ENCODE measurements at places on chromosomes 6 and 20.
A peak's percentile ranks its signal among the peaks of the same experiment; 100 is the strongest.

DNA sequence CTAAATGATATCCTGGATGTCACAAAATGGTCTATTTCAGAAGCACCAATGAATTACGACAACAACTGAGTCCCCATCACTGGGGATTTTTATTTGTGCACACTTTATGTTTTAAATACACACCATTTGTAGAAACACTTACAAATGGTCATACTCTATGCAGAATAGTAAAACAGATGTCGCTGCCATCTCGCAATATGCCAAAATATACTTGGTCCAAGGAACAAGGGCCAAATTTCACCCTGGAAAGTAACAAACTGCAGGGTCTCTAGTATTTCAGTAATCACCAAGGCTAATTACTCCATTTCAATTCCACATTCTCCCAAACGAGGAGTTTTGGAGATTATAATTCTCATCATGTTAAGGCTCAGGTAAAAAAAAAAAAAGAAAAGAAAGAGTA lies 215.2 kb downstream of the LMBRD1 start:
- DNase-seq = no peak

DNA sequence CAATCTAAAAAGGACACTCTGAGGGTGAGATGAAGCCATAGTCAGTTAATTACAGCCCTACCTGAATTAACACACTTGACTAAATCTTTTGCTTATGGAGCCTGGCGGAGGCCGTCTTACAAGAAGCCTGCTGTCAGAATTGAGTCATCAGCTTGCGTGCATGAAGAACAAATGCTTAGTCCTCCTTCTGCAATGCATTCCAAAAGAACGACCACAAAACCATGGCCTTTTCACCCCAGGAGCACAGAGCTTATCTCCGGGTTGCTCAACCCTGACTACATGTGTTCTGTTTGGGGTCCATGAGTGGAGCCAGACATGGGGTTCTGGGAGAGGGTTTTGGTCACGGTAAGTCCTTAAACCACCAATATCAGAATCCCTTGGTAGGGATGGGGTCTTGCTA lies 318.1 kb downstream of the CLIC5 start:
- DNase-seq = no peak

DNA sequence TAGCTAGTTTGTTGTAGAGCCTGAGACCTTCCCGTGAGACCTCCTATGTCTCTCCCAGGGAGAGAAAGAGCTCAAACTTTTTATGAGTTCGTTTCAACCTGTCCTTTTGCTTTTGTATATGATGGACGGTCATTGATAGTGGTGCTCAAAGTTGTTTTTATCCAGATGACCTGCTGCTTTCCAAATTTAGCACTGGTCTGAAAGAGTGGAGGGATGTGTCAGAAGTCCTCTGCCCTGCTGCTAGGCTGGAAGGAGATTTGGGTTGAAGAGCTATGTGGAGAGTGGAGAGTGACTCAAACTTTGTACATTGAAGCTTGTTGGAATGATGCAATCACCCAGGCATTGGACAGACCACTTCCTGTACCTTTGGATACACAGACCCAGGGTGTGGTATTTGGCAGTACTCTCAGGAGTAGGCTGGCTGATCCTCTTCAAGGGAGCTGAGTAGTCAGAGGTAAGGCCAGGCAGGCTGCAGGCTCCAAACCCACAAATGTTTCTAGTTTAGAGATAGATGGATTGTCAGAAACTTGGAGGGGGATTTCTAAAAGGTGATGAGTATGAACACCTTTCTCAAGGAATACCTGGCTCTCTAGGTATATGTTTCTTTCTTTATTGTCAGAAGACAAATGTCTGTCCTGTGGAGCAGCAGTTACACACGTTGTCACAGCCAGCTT lies 49.4 kb upstream of the RREB1 start:
- DNase-seq = peak; percentile 29

GRCh38 chr6:134632024-134632423 lies 314.1 kb upstream of the SGK1 start:
- no peak for DNase-seq

DNA sequence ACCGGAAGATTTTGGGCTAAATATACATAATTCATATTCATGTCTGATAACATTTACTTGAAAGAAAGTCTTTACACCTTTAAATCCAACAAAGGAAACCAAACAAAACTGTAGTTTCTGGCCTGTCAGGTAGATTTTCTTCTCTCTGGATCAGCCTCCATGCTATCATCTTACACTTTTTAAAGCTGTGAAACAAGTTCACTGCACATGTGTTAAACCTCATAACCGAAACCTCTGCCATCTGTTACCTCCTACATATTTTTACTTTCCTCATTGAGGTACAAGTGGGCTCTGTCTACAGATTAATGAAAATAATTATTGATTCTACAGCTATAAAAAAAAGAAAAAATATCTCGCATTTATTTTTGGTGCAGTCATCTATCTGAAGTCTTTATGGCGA lies 149.9 kb downstream of the RALGAPA2 start:
- DNase-seq = peak; percentile 83

DNA sequence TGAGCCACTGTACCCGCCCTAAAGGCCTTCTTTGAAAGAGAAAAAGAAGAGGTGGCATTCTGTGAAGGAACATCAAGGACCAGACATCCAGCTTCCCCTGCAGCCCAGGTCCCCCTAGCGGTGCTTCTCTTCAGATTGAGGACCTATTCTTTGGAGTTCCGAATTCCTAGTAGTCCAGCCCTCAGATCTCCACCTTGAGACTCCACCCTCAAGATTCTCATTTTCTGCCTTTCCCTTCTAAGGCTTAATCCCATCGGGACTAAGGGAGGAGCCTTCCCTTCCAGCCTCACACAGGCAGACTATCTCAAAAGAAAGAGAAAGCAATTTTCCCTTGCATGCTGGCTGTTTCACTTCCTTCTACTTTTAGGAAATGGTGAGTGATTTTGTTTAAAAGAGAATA lies 32.5 kb downstream of the MUC22 start:
- peak; percentile 39 for DNase-seq

DNA sequence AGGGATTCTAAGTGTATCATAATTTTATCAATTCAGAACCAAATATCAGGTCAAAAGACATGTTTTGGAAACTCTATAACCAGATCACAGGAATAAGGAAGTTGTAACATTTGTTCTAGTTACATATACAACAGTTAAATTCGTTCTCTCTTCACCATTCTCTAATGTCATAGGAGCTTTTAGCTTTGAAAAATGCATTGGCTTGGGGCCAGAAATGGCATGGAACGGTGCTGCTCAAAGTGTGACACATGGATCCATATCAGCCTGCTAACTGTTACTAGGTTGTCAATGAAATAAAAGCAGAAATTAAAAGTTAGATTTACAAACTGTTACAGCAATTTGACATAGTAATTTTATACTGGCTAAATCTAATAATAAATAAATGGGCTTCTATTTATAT lies 120.3 kb downstream of the LCA5 start:
- peak; percentile 34 for DNase-seq

- DNase-seq = no peak
Measured at GRCh38 chr6:89987140-89987539, 92.9 kb downstream of the GJA10 start.

DNA sequence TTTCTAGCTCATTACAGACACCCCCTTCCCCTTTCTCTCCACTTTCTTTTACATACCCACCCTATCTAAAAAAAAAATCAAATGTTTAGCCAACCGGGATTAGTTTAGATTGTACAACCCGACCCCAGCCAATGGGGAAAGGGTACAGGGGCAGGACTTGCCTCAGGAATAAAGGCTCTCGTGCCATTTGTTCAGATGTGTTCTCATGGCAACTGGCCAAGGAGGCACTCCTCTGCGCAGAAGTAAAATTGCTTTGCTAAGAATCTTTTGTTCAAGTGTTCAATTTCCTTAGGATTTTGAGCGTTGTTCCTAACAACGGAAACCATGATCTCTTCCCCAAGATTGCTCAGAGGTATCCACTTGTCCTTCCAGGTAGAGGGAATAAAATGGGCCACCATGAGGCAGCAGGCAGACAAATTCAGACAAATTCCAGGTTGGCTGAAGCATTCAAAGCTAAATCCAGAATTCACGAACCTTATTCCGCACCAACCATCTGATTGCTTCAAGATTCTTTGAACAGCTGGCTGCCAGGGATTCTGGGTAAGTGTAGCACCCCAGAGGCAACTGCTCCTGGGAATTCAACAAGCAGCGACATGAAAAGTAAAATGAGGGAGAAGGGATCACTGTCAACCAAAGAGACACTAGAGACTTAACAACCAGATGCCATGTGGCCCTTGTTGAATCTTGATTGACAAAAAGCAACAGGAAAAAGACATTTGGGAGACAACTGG lies 431.8 kb downstream of the PREX1 start:
- DNase-seq = no peak

DNA sequence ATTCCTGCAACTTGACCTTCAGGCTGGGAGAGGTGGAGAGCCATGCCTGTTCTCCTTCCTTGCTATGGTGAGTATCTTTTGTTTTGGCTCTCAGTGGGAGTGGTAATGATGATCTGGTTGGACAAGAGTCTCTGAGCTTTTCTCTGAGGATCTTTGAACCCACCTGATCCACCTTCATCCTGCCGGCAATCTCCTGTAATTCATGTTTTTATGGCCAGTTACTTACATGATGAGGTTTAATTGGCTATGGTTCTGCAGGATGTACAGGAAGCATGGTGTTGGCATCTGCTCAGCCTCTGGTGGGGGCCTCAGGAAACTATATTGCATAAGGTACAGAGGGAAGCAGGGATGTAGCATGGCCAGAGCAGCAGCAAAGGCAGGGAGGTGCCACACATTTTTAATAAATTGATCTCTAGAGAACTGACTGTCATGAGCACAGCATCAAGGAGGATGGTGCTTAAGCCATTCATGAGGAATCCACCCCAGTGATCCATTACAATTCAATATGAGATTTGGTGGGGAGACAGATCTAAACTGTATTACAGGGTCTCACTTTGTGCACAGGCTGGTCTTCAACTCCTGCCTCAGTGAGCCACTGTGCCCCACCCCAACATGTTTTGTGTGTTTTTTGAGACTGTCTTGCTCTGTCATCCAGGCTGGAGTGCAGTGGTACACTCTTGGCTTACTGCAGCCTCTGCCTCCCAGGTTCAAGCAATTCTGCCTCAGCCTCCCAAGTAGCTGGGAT lies 10.0 kb downstream of the HSPA1B start:
- DNase-seq = peak; percentile 51

DNA sequence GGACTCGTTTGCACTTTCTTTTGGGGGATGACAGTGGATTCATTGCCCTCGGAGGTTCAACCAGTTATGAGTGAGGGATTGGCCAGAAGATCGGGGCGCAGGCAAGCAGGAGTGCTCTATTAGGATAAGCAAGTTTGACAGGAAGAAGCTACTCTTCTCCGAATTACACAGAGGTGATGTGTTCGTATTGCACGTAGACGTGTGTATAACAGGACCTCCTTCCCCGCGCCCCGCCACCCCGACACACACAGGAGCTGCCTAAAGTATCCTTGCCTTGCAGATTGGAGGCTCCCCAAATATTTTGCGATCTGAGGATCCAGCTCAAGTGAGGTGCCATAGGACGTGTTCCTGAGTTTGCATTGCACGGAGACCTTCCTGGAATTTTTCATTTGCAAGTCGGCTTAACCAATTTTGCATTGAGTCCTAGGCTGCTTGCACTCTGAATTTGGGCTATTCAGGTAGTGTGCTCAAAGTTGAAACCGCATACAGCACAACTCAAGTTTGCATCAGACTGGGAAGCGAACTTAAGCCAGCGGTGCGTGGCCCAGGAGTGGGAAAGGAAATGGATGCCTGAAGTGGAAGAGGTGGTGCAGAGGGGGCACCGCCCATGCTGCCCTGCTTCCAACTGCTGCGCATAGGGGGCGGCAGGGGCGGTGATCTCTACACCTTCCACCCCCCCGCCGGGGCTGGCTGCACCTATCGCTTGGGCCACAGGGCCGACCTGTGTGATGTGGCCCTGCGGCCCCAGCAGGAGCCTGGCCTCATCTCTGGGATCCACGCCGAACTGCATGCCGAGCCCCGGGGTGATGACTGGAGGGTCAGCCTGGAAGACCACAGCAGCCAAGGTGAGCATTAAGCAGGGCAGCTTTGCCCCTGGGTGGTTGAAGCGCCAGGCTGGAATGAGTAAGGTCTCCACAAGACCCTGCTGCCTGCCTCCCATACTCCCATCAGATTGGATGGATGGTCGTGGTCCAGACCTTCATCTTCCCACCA lies 770 bp downstream of the TCF19 start:
- DNase-seq = peak; percentile 63

DNA sequence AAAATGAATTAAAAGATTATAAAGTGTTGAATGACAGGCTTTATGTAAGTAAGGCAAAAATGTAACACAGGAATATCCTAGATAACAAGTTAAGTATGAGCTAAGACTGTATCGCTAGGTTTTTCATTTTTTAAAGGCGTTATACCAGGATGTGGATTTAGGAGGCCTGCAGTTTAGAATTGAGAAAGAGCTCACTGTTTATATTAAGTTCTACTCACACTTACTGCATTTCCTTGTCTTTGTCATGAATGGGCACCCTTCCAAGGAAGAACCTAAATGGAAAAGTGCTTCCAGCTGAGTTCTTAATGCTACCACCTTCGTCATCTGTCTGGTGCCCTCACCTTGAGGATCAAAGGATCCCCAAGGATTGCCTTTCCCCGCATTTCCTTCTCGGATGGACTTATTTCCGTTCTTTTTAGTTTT lies 148.7 kb downstream of the SOX4 start:
- peak; percentile 93 for DNase-seq

- DNase-seq = no peak
Measured at GRCh38 chr6:16972535-16972934, 129.3 kb upstream of the STMND1 start.

DNA sequence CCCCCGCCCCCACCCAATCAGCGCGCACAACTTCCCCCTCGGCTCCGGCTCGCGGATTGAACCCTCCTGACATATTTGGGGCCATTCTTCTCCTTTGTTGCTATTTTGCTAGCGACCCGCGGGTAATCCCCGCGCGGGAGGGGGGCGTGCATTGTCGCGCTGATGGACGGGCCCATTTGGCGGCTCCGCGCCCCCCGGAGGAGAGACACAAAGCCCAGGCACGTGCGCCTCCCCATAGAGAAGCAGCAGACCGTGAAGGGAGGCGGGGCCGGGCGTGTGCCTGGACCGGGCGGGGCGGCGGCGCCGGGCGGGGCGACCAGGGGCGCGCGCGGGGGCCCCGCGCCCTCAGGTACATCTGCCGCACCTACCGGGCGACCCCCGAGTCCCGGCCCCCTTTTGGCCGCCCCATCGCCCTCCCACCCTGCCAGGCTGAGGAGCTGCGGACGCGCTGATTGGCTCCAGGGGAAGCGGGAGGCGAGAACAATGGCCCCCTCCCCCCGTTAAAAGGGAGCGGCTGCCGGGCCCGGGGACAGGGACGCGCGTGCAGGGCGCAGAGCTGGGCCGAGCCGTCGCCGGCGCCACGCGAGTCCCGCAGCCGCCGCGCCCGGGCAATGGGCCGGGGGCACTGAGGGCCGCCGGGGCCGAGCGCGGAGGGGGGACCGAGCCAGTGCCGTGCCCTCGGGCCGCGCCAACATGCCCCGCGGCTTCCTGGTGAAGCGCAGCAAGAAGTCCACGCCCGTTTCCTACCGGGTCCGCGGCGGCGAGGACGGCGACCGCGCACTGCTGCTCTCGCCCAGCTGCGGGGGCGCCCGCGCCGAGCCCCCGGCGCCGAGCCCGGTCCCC lies at the start of gene INSM1:
Gene INSM1 (plus strand): TSS at position 530 of the 843 bp plus-strand sequence. CDS start 164 bp downstream, at position 694.
- DNase-seq = peak; percentile 100

DNA sequence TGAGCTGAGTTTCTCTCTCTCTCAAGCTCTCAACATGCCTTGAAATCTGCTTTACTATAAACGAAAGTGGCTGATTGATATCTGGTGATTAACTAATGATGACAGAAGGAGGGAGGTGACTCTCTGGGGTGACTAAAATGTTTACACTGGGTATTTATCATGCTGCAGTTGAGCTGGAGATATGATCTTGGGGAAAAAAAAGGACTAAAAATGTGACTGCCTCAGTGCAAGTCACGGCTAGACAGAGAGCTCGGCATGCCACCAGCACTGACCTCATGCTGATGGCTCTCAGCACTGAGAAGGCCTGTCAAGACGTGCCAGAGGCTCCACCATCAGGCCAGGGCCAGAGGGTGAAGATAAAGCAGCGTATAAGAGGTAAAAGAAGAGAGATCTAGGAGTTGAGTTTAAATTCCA lies 103.1 kb upstream of the SPACA1 start:
- DNase-seq = peak; percentile 79
